Spleen (tissue), 13 donors: ENCODE measurements at places on chromosomes 5 and 9.

DNA sequence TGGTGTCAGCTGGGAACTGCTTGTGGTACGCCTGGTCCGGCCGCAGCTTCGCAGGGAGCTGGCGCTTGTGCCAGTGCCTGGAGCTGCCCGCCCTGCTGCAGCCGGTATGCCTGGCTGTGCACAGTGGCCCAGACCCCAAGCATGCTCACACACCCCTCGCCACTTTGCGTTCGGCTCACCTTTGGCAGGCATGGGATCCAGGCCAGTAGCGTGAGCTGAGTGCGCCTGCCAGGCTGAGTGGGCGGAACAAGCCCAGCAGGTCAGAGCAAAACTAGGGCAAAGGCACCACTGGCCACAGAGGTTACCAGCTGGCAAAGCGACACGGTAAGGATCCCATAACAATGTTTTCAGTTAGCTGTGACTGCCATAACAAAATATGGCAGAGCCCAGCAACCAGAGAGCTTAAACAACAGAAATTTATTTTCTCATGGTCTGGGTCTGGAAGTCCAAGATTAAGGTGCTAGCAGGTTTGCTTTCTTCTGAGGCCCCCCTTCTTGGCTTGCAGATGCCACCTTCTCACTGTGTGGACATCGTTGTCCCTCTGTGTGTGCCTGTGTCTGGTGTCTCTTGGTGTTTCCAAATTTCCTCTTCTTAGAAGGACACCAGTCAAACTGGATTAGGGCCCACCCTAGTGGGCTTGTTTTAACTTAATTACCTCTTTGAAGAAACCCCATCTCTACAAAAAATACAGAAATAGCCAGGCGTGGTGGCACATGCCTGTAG, 61.6 kb downstream of the PSAT1 start:
- DNase-seq: no peak

- peak; percentile 81 for DNase-seq
These were observed 2.5 kb downstream of the PTGES2 start for GRCh38 chr9:128124873-128125579.

GRCh38 chr9:75448955-75449354, 360.6 kb downstream of the OSTF1 start:
- no peak for DNase-seq

- no peak for DNase-seq
These were observed 22.7 kb downstream of the AGXT2 start for GRCh38 chr5:35024911-35025510.

DNA sequence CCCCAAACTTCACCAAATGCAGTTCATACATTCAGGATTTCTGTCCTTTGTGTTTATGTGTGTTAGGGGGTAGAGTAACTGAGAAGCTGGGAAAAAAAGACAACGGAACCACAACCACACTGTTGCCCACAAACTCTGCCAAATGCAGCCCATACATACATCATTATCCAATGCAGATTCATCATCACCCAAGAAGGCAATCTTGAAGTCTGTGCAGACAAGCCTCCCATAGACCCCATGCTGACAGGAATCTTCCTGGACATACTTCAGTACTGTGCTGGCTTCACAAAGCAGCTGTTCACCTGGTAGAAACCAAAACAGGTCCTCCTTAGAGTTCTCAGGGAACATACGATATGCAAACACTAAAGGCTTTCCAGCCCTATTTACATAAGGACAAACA, 38.9 kb downstream of the MTMR12 start:
- DNase-seq: no peak

DNA sequence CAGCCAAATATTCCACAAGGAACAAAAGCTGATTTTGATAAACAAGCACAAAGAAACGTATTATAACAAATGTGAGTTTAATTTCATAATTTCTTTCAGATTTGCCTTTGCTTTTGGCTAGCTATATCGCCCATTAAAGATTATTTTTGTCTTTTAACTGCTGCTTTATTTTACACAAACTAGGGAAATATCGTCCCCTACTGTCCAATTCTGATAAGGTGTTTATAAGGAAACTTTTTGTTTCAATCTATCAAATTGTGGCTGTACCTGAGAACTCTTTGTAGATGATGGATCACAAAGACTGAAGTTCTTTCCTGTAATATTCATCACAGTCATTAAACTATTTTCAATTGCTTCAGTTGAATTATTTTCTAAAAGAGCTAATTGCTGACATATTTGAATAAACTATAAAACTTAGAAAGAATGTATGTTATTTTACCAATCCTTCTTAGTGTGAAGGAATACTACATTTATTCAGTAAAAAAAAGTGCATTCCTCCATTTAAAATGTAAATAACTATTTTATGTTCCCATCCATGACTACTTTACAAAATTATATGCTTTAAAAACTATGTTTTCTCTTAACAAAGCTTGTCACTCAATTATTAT, 431.3 kb upstream of the ITGA1 start:
- DNase-seq: no peak

GRCh38 chr9:111910428-111910827, 13.8 kb downstream of the UGCG start:
- DNase-seq: no peak

- DNase-seq: peak; percentile 96
These were observed 1.2 kb upstream of the CEMIP2 start for GRCh38 chr9:71769175-71770161.

DNA sequence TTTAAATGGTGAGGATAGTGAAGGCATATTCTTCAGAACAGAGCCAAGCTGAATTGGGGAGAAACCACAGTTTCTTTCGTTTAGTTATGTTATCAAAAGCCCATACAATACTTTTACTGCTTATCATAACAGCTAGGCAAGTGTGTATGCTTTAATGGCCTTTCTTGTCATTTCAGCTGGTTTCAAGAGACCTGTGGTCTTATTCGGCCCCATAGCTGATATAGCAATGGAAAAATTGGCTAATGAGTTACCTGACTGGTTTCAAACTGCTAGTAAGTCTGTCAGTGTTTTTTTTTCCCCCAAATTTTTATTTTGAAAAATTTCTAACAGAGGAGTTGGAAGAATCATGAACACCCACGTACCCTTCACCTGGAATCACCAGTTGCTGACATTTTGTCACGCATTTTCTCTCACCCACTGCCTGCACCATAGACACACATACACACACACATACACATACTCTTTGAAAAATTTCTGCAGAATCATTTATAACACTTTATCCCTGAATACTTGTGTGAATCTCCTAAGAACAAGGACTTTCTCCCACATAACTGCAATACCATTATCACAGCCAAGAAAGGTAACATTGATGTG, 63.7 kb downstream of the TJP2 start:
- DNase-seq: no peak
